Stimulated activated CD8-positive, alpha-beta memory T cell treated with anti-CD3 and anti-CD28 coated beads, Interleukin-4, amount 100 ng/mL, for 48 hours (primary cell): ENCODE measurements at places on chromosomes 13 and 19.

- peak; percentile 55 for DNase-seq
Observed at GRCh38 chr19:47315125-47315821, 5.6 kb downstream of the C5AR1 start.

DNA sequence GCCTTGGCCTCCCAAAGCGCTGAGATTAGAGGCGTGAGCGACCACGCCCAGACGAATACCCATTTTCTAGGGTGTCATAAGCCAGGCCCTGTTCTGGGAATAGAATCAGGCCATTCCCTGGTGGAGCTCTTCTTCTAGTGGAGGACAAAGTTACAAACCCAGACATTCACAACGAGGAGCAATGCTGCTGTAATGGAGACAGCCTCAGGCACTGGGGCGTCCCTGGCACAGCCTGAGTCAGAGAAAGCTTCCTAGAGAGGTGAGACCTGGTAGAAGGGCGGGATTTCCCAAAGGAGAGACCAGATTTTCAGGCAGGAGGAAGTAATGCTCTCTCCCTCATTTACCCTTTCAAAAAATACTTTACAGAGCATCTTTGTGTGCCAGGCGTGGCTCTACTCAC, 12.7 kb downstream of the PRKCG start:
- no peak for DNase-seq

DNA sequence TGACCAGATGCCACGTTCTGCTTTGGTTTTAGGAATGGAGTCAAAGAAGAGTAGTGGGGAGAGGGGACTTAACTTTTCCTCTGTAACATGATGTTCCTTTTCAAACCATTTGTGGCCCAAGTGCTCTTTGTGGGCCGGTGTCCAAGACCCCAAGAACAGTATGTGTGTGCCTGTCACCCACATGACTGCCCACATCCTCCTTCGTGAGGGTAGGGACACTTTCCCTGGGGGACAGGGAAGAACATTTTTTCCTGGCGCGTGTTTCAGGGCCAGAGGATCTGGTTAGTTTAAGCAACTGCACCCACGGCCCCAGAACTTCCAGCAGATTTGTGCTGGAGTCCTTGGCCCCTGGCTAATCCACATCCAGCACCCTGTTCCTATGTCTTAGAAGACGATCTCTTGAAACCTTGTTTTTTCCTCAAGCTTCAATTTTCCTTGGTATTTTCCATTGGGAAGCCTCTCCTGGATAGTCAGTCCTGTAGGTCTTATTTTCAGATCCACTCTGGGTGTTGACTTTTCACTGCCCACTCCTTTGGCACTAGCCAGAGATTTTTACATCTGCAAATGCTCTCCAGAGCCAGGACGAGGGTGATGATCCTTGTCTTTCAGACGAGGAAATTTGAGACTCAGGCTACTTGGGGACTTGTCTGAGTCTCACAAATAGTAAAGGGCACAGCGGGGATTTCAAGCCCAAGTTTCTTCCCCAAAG, 10.8 kb upstream of the CCDC97 start:
- DNase-seq, result no peak

DNA sequence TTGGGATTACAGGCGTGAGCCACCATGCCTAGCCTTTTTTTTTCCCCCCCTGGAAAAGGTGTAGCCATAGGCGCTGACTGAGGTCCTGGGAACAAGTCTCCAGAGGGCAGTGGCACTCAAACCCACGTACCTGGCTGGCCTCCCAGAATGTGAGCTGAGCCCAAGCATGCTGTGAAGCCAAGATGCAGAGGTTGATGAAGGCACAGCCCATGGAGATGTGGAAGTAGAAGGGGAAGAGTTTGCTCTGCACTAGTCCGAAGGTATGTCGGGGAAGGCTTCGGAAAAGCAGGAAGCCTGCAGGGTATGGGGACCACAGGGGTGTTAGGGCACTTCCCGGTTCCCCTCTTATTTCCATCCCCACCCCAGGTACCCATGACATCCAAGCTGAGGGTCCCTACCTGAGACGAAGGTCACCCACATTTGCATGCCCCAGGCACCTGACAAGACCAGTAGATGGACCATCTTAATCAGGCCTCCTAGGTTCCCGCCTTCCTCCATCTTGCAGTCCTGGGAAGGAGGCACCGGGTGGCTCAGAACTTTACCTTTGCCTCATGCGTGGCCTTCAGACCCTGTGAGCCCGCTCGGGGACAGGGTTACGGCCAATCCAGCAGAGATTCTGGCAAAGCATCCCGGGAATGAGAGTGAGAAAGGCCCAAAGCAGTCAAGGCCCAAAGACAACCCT, 805 bp downstream of the TMEM205 start:
- no peak for DNase-seq

GRCh38 chr13:104779311-104779993, 1713.2 kb upstream of the SLC10A2 start:
- DNase-seq, result no peak

- no peak for DNase-seq
Observed at GRCh38 chr13:24716011-24716410, 35.8 kb downstream of the ATP12A start.

DNA sequence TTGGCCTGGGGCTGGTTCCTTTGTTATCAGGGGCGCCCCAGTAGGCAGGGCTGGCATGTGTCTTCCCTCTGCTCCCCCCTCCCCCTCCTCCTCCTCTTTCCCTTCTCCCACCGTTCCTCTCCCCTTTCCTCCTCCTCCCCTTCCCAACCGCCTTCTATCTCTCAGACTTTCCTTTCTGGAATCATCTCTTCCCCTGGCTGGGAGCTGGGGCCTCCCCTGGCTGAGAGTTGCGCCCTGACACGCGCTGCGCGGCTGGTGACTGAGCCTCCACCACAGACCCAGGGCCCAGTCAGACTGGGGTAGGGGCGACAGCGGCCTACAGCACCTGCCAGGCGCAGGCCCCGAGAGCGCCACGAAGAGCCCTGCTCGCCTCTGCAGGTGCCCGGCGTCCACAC, 2.8 kb downstream of the PNMA8B start:
- DNase-seq, result no peak

GRCh38 chr13:99269627-99270241, 11.6 kb upstream of the GPR18 start:
- no peak for DNase-seq

GRCh38 chr19:7931221-7932061, 5.5 kb upstream of the CTXN1 start:
- no peak for DNase-seq

DNA sequence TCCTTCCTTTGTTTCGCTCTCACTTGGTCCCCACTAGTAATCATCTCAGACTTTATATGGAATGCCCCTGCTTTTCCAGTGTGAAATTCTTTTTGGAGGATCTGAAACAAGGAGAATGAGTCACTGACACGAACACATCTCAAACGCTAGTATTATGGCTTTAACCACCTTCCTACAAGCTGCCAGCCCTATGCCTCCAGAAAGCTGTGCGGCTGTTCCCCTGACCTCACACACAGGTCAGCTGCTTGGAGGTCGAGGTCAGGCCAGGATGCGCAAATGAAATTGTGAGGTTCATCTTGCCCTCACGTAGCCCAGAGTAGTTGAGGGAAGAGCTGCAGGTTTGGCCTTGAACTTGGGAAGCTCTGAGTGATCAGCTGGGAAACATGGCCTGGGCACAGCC, 449.8 kb downstream of the FGF9 start:
- DNase-seq, result no peak

DNA sequence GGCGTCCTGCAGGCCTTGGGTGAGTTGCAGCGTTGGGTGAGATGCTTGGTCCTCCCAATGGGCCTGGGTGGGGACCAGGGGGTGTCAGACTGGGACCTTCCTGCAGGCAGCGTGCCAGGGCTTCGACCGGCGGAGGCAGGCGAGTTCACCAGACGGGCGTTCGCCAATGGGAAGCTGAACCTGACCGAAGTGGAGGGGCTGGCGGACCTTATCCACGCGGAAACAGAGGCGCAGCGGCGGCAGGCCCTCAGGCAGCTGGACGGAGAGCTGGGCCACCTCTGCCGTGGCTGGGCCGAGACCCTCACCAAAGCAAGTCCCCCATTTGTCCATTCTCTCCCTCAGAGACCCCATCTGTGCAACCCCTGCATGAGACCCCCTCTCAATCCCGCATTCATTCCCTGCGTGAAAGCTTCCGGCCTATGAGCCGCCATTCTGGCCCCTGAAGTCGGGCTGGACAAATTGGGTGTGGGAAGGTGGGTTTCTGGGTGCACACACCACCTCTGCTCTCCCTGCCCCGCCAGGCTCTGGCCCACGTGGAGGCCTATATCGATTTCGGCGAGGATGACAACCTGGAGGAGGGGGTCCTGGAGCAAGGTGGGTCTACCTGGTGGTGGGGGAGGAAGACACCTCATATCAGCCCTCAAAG, 1.2 kb downstream of the GTPBP3 start:
- no peak for DNase-seq

GRCh38 chr13:35630551-35631275, 154.2 kb upstream of the MAB21L1 start:
- no peak for DNase-seq

GRCh38 chr19:6579450-6580178, 11.3 kb downstream of the CD70 start:
- DNase-seq, result no peak

GRCh38 chr13:70817576-70817975, 709.3 kb upstream of the KLHL1 start:
- DNase-seq, result no peak

- DNase-seq, result no peak
Observed at GRCh38 chr13:62302341-62302740, 886.7 kb upstream of the PCDH20 start.

DNA sequence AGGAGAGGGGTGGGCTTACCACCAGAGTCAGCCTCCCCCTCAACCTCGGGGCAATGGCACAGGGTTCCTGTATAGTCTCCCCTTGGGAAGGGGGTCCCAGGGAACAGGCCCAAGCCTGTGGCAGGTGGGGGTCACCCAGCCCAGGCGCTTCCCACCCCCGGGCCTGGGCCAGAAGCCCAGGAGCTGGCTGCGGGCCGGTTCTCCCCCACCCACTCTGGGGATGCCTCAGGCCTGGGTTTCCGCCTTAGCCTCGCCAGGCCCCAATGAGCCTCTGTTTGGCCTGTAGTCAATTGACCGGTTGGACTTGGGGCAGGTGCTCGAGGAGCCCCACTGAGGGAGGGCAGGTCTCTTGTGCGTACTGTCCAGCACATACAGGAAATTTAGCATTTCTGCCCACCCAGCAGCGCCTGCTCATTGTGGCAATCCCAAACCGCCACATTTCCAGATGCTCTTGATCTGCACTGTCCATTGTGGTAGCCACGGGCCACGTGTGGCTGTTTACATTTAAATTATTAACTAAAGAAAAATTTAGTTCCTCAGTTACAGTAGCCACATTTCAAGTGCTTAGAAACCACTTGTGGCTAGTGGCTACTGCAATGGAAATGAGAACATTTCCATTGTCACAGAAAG, 9.9 kb downstream of the LYL1 start:
- no peak for DNase-seq

- peak; percentile 58 for DNase-seq
Observed at GRCh38 chr19:5974721-5975387, 3.1 kb downstream of the RANBP3 start.

- DNase-seq, result no peak
Observed at GRCh38 chr13:32200741-32201140, 114.4 kb downstream of the ZAR1L start.

GRCh38 chr13:73065036-73065435, 6.2 kb downstream of the KLF5 start:
- DNase-seq, result no peak

GRCh38 chr13:109606520-109606919, 179.9 kb downstream of the IRS2 start:
- DNase-seq, result no peak

GRCh38 chr13:106471957-106472543, 63.4 kb downstream of the EFNB2 start:
- DNase-seq, result no peak

- no peak for DNase-seq
Observed at GRCh38 chr19:7953576-7953975, 10.1 kb upstream of the TIMM44 start.

- no peak for DNase-seq
Observed at GRCh38 chr13:80857321-80857720, 516.4 kb upstream of the SPRY2 start.

DNA sequence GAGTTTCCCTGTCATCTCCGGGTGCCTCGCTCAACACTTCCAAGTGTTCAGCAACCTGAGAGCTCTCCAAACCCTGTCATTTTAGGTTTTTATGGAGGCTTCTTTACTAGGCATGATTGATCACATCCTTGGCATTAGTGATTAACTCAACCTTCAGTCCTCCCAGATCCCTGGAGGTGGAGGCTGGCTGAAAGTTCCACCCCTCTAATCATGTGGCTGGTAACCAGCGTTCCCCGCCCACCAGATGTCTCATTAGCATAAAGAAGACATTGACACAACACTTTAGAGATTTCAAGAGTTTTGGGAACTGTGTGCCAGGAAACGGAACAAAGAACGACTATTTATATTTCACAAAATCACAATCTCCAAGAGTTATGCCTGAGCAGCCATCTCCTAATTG, 71.1 kb upstream of the RGCC start:
- no peak for DNase-seq

DNA sequence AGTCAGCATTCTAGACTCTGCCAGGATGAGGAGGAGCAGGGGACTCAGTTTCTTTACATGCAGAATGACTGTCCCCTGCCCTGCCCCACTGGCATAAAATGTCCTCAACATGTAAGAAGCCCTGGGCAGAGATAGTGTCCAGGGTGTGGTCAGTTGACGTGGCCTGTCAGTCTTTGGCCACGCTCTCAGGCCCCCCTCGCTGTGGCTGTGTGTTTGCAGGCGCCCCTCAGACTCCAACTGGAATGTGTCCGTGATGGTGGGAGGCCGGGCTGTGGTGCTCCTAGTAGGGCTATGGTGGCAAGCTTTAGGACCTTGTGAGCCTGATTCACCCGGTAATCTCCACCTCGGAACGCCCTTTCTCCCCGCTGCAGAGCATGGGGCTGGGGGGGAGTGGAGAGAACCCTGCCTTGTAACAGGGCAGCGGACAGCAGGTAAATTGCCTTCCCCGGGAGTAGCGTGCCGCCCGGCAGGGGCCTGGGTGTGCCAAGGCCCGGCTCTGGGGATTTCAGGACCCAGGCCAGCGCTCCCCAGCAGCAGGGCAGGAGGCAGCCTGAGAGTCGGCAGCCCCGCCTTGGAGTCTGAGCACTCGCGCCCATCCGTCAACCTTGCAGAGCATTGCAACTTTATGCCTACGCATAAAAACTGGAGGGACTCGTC, 62.3 kb downstream of the CHST8 start:
- no peak for DNase-seq
